ENCODE measurements at places on chromosomes 13 and 19.

DNA sequence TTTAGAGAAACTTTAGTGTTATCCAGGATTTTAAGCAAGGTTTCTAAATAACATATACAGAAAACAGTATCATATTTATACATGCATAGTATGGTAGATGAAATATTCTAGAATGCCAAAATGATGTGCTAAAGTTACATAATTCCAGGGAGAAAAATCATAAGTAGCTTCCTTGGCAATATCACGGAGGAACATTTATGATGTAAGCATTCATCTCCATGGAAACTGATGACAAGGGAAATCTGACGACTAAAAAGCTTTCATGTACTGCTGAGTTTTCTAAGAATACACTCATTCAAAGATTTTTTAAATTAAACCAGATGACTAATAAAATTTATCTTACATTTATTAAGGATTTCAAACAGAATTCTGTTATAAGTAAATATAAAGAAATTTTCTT, 4.7 kb downstream of the TEX30 start:
- DNase-seq, result peak; percentile 15

DNA sequence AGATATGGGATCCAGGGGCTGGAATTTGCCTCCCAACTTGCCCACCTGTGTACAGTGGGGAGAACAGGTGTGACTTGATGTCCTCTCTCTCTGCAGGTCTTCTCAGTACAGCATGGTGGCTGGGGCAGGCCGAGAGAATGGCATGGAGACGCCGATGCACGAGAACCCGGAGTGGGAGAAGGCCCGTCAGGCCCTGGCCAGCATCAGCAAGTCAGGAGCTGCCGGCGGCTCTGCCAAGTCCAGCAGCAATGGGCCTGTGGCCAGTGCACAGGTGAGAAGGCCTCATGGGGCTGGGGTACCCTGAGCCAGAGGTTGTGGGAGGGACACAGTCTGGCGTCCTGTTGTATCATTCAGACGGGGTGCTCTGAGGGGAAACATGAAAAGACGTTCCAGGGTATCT, 3.0 kb downstream of the LENG8 start:
- DNase-seq, result no peak

GRCh38 chr13:63048653-63049052, 1633.0 kb upstream of the PCDH20 start:
- no peak for DNase-seq

DNA sequence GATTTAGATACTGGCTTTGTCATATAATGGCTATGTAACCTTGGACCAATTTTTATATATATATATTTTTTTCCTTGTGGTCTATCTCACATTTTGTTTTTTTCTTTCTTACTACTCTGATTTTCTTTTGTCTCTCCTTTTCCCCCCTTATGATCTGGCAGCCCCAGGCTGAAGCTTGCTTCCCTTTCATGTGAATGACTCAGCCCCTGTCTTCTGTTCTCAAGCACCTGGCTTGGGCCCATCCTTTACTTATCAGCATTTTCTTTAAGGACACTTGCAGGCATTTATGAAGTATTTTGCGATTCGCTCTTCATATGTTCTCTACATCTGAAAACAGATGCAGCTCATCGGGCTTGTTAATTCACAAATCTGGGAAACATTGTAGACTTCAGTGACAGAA, 163.6 kb downstream of the SPRY2 start:
- no peak for DNase-seq

- peak; percentile 92 for DNase-seq
These were observed 138.2 kb downstream of the SLC7A1 start for GRCh38 chr13:29457299-29457698.

DNA sequence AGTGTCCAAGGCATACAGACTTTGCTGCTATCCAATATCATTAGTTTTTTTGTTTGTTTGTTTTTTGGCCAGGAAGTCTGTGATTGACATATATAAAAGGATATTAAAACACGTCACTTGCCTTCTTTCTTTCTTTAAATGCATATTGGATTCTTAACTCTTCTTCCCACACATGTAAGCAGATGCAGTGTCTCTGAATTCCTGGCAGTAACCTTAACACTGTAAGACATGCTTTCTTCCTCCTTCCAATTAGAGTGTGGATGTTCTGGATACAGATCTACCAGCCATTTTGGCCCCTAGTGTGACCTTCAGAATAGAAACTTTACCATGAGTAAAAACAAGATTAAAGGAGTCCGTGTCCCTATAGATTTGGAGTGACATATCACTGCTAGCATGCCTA, 967.4 kb upstream of the PRR20A start:
- DNase-seq, result no peak

- no peak for DNase-seq
These were observed 49.9 kb downstream of the SOX21 start for GRCh38 chr13:94662274-94662945.

DNA sequence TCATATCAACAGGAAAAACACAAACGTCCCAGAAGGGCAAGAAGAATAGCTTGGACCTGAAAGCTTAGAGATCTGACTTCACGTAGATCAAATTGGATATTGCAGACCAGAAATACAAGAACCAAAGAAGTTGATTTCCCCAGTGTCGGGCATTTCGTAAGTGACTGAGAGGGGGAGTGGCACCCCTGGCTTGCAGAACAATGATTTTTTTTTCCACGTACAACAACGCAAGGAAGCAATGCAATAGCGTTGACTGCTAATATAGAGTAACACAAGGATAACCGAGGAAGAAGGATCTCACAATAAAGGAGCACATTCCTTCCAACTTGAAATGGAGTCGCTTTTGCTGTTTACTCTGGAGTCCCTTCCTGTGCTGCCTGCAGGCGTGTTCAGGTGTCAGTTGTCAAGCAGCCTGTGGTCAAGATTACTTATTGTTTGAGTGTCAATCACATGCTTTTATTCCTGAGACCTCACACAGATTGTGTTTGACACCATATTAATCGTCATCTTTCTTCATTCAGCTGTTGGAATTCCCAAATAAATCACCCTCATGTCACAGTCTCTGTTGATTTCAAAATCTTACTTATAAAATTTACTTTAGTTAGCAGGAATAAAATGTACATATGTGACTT, 139.4 kb downstream of the FREM2 start:
- no peak for DNase-seq

GRCh38 chr19:4794971-4795370, 3.4 kb downstream of the FEM1A start:
- no peak for DNase-seq
